ENCODE measurements at places on chromosomes 1 and 21.

GRCh38 chr1:176058686-176059085 is 148.4 kb downstream of the COP1 start:
- DNase-seq = no peak

DNA sequence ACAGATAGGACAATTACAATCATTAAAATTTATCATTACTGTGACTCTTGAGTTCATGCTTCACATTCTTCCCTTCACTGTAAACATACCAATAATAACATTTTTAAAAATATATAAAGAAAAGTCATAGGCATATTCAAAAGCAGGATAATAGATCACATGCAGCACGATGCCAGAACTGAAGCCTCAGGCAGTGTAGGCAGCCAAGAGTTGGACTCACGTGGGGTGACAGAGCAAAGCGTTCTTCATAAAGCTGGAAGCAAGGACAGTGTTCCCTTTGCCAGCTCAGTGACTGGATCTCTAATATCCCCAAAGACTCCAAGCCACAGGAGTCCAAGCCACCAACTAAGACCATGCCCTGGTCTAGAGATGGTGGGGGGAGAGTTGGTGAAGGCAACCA is 77.7 kb downstream of the ODF2L start:
- no peak for DNase-seq

DNA sequence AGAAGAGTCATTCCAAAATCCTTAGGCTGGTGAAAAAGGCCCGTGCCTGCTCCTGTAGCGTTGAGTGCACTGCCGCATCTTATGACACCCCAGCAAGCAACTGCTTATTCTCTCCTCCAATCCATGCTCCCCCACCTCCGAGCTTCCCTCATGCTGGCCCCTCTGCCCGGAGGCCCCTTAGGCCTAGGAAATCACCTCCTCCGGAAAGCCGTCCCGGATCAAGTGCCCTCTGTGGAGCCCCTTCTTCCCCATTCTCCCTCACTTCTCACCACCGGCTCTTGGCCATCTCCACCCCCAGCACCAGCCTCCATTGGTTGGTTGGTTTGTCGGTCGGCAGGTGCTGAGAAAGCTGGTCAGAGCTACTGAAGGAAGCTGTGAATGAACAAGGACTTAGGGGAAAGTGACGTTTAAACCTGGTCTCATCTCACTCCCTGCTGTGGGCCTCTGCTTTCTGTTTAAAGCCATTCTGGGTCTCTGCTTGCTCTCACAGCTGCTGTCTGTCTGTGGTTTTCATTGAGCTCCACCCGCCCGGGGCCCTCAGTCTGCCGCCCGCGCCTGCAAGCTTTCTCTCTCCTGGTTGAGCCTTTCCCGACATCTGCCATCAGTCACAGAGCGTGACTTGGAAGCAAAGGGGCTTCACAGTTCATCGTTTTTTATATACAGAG is 122.2 kb downstream of the KCNN3 start:
- no peak for DNase-seq

DNA sequence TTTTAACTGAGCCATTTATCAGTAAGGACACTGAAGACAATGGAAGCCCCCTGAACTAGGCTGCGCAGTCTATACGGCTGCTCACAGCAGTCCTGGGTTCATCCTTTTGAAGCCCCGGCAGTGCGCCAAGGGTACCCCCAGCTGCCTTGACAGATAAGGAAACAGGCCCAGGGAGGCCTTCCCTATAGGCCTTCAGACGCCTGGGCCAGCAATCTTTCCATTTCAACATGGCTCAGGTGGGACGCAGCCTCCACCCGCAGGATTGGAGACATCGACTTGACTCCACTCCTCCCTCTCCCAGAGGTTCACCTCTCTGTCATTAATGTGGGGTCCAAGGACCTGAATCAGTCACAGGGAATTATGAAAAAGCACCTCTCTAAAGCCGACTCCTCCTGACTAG is 2.8 kb upstream of the LYPD8 start:
- DNase-seq = no peak

DNA sequence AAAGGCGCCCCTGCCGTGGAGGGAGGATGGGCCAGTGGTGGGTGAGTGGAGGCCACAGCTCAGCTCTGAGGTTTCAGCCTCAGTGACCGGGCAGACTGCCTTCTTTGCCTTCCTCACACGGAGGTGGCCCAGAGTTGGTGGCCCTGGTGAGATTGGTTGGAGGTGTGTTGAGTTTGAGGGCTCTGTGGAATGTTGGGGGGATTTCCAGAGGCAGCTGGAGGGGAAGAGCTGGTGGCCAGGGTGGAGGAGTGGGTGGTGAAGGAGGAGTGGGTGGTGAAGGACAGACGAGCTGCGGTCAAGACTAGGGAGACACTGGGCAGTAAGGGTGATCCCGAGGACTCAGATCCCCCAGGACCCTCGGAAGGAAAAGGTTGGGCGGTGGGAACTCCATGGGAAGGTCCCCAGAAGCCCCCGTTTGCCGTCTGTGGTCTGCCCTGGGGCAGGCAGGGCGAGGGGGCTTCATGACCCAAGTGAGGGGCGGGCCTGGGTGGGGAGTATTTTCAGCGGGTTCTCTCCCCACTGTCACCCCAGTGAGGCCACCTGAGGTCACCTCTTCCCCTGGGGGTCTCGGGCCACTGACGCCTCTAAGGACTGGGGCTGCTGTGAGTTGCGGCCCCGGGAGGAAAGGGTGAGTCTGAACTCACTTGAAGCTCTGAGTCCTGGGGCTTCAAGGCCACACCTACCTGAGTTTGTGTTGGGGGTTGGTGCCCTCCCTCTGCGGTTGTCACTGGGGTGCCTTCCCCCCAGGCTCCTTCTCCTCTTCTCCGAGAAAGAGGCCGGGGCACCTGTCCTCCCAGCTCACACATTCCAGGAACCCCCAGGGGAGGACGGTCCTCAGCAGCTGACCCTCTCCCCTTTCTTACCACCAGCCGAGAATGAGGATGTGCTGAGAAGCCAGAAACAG is 22.7 kb upstream of the PIK3CD start:
- no peak for DNase-seq

All from AG20443 (cell line).